ENCODE measurements at places on chromosomes 7 and 10.

DNA sequence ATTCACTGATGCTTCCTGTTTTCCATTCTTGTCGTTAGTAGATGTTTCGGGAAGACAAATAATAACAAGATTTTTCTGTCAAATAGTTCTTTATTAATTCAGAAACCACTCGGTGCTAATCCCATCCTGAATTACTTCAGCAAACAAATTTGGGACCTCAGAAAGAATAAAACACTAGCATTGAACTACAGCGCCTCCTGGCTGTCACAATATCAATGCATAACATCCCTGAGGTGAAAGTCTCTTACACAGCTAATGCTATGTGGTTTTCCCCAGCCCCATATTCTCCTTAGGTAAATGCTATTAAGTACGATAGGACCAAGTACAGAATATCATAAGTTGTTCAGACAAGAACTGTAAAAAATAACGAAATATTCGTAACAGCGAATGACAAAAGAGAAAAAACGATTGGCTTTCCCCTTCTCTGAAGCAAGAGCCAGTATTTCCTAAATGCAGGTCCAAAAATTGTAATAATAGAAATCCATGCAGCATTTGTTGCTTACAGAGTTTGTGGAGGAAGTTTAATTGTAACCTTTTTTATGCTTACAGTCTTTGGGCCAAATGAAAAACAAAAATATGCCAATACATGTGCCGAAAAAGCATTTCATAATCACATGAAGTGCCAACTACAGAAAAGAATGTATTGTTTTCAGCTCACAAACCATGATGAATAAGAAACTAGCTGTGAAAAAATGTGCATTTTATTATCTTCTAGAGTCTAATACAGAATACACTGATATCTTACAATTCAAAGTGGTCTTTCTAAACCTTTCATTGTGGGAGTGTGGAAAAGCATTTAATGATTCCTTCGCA, 47.3 kb downstream of the MYPN start:
- peak; percentile 73 for DNase-seq

- peak; percentile 49 for DNase-seq
These were observed 1.5 kb downstream of the IL15RA start for GRCh38 chr10:5975641-5976473.

- no peak for DNase-seq
These were observed 274.2 kb downstream of the ADARB2 start for GRCh38 chr10:1462994-1463633.

- DNase-seq, result no peak
These were observed 41.4 kb downstream of the NRF1 start for GRCh38 chr7:129652914-129653313.

DNA sequence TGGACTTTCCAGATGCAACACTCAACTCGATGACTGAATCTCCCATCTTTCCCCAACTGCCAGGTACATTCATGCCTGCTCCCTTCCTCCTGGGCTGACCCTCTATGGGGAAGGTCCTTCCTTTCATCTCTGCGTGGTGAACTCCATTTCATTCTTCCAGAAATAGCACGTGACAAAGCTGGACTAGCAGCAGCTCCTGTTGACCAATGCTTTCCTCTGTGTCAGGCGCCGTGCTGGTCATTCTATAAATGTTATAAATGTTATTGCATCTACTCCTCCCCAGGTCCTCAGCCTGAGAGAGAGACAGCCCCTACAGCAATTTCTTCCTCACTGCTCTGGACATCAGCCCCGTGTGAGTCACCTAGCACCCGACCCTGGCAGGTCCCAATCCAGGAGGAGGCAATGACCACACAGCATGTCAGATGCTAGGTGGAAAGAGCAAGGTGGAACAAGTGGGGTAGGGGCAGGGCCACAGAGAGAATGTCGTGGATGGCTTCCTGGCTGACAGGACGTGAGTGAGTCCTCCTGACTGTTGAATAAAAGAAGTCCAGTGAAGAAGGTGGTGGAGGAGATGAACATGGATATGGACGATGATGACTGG, 178.1 kb downstream of the ADAM12 start:
- no peak for DNase-seq

DNA sequence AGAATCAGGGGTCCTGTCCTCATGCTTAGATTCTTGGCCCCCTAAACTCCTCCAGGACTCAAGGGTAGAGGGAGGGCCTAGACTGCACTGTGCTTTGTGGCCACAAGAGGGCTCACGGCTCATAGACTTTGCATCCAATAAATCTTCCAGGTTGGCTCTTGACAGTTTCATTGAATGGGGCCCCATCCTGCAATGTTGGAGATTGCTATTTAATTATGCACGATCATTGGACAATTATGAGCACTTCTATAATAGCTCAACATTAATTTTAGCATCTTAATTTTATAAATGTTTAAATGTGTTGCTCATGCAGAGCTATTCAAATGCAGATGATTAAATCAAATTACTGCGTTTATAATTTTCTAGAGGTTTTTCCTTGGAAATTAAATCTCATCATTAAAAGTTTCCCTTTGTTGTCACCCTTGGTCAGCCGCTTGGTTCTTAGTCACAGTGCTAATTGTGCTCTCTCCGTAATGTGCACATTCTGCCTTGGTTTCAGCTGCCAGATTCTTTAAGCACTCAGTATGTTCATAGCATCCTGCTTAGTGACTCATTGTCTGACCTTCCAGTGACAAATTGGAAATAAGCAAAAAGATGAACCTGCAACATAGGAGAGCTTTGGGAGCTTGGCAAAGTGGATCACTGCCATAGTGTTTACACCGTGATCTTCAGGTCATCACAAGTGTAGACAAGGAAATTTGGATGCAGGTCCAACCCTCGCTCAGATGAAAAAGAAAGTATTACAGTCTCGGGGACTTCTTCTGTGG, 33.4 kb upstream of the PLPP4 start:
- DNase-seq, result peak; percentile 88

DNA sequence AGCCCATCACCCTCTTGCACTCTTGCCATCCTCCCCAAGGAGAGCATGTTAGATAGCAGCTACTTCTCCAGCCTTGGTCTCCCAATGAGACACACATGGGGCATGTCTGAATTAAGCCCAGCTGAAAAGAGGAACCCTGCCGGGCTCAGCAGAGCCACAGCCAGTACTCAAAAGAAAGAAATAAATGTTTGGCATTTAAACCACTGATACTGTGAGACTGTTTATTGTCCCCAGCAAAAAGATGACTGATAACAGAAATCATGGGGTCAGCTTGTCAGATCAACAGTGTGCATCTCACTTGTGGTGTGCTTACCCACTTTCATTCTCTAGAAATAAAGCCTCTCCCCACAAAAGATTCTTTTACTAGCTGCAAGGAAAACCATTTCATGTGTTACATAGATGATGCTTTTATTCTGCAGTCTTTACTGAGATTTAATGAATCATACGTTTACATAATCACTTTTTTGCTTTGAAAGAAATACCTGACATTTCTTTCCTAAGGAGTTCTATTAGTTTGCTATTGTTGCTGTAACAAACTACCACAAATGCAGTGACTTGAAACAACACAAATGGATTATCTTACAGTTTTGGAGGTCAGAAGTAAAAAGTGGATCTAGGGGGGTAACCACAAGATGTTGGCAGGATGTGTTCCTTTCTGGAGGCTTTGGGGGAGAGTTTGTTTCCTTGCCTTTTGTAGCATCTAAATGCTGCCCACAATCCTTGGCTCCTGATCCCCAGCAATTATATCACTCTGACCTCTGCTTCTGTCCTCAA, 20.9 kb downstream of the ANKRD7 start:
- peak; percentile 1 for DNase-seq

DNA sequence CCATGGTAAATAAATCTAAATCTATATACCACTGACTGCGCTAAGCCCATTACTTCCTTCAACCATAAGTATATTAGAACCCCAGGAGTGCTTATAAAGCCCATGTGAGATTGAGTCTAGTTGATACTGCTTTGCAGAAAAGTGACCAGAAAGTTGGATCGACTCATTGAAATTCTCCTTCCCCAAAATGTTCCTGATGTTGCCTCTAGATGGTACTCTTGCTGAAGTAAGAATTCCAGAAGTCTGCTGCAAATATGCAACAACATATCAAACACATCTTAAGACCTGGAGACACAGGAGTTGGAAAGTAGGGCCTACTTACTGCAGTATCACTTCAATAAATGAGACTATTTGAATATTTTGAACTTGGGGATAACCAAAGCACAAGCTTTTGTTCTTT, 550.8 kb downstream of the IPMK start:
- DNase-seq, result peak; percentile 47

All from iris pigment epithelial cell (primary cell).